ENCODE measurements at places on chromosomes 5 and 9.
A peak's percentile ranks its signal among the peaks of the same experiment; 100 is the strongest.

GRCh38 chr5:10705747-10706146 is 55.3 kb downstream of the DAP start:
- no peak for DNase-seq

- no peak for DNase-seq
Measured at GRCh38 chr9:86733929-86734328, 213.4 kb downstream of the GAS1 start.

- no peak for DNase-seq
Measured at GRCh38 chr9:134570711-134571325, 70.8 kb upstream of the COL5A1 start.

DNA sequence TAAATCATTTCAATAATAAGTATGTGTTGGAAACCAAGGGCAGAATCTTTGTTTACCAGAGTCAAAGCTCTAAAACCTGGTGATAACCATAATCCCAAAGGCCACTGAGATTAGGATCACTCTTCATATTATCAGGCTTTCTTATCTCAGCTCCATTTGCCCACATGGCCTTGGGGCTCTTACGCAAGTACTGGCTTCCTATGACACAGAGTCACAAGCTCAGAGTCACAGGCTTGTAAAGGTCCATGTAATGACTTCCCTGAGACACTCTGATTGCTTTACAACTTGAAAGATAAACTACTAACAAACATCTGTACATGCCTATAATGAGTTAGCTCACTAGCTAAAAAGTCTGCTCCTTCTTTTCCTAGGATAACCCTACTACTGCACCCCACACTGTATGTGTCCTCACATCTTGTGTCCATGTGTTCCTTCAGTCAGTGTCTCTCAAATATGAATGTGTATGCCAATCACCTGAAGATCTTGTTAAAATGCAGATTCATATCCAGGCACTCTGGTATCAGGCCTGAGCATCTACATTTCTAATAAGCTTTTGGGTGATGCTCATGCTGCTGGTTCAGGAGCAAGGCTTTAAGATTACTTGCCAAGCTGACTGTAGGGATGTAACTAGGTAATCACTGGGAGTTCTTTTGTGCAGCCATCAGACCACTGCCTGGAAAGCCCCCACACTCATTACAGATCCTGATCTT is 28.4 kb downstream of the SEMA6A start:
- DNase-seq: no peak

DNA sequence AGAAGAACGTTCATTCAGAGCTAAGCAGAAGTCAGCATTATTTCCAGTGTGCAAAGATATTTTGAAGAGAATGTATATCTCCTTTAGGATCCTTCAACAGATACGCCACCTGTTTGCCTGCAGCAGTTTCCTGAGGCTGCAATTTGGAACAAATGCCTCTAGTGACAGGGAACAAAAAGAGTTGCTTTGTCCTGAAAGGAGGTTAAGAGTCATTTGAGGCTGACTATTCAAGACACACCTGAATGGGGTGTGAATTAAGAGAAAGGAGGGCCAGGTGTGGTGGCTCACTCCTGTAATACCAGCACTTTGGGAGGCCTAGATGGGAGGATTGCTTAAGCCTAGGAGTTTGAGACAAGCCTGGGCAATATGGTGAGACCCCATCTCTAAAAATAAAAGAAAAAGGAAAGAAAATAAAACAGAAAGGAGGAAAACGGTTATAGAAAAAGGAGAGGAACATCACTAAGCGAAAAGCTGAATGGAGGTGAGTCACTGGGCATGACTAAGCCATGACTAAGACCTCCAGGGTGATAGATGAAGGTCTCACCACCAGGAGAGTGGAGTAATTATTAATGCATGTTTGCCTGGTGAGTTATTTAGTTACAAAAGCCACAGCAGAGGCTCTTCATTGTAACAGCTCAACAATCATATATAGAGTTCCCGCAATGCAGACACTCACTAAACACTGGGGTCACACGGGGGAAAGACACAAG is 255.2 kb upstream of the TNC start:
- no peak for DNase-seq

DNA sequence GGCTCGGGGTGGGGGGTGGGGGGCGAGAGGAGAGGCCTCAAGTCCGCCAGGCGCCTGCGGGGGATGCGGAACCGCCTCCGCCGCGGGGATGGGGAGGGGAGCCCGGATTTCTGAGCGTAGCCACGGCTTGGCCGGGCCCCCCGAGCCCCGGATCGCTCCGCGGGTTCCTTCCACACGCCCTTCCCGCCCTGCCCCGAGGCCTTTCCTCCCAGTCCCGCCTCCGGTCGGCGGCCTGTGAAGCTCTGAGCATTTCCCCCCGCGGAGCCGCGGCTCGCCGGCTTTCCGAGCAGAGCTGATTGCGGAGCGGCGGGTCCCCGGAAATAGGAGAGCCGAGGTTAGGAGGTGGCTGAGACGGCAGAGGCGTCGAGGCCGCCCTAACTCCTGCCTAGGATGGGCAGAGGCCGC is 6.1 kb downstream of the IRX4 start:
- no peak for DNase-seq

GRCh38 chr5:139761501-139761900 is 34.1 kb upstream of the PSD2 start:
- DNase-seq: no peak

DNA sequence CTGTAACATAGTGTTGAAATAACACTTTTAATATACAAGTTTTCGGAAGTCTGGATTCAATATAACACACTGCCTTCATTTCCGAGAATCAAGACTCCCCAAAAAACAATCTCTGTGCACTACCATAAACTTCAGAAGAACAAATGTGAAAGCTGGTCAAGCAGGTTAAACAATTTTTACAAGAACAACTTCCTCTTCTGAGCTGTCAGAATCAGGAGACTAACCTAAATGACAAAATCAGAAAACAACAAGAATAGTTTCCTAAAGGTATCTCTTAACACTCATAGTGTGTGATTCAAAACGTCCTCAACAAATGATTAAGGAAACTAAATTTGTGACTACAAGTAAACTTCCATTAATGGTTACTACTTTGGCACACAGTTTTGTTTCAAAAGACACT is 11.6 kb downstream of the C9orf72 start:
- DNase-seq: no peak

DNA sequence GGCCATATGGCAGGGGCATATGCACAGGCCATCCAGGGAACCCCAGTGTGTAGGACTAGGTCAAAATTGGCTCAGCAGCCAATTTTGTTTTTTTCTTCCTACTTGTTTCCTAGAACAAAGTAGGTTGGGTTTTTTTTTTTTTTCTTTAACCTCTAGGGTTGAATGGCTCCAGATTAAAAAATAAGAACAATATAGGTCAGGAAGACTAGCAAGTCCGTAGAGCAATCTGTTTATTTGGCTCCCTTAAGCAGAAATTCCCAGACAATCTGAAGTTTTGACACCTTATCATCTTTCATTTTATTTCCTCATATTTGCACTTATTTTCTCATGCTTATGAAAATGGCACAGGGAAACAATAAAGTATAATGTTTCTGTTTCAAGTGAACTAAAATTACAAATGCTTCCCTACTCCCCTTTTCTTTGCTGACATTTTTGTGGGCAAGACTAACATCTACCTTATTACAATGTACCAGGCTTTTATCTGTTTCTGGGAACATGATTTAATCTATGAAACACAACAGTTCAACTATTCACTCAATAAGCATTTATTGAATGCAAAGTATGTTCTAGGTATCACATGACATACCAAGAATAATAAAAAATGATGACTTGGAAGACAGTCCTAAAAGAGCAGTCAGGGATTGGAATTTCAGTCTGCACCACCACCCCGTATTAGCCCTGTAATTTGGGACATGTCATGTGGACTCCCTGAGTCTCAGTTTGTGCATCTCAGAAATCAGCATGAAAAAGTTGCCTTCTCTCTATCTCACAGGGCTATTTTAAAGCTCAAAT is 30.5 kb downstream of the TLR4 start:
- no peak for DNase-seq

- DNase-seq: no peak
Measured at GRCh38 chr9:92032891-92033290, 82.3 kb downstream of the SPTLC1 start.

GRCh38 chr5:155746367-155747038 is 580.5 kb upstream of the SGCD start:
- no peak for DNase-seq

DNA sequence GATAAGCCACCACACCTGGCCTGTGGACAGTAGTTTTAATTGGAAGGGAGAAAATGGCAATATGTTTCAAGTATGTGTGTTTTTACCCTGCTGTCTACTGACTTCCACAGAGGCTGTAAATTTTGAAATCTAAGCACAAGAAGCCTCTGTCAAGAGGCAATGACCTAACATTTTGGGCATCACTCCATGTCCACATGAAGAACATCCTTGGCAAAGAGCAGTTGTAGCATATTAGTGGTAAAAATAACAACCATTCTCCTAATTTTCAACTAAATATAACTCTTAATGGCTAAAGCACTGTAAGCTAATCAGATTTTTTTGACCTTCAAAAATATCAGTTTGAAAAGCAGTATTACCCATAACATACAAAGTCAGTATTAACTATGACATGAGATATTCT is 100.3 kb upstream of the APC start:
- DNase-seq: no peak

GRCh38 chr5:103487218-103487617 is 75.4 kb downstream of the NUDT12 start:
- no peak for DNase-seq

DNA sequence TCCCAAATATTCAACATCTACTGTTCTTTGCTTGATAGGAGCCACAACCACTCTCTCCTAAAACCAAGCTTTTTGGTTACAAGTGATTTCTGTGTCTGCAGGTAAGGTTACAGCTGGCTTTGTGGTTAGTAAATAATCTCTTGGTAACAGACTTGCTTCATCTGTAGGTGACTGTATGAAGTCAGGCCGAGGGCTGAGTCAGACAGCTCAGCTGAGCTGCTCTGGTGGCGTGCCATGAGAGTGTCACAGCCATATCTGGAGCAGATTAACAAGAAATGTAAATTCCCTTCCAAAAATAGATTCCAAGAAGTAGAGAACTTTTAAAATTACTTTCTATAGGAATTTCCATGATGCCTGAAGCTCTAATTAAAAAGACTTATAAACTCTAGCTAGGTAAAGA is 23.7 kb upstream of the TAS2R1 start:
- no peak for DNase-seq

DNA sequence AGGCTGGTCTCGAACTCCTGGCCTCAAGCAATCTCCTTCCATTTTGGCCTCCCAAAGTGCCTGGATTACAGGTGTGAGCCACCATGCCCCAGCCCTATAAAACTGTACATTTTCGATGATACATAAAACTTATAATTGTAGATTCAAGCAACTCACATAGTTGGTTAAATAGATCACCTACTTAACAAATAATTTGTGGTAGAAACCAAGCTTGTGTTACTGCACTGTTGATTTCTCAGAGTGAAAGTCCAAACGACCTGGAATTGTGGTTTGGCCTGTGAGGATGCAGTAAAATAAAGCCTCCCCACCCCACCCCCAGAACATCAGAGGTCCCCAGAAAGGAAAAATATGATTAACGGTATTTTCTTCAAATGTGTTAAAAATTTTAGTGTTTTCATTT is 92.7 kb downstream of the TRIO start:
- no peak for DNase-seq

GRCh38 chr5:125422342-125422741 is 675.9 kb upstream of the ZNF608 start:
- no peak for DNase-seq

GRCh38 chr5:107935645-107936044 is 264.9 kb upstream of the EFNA5 start:
- no peak for DNase-seq

DNA sequence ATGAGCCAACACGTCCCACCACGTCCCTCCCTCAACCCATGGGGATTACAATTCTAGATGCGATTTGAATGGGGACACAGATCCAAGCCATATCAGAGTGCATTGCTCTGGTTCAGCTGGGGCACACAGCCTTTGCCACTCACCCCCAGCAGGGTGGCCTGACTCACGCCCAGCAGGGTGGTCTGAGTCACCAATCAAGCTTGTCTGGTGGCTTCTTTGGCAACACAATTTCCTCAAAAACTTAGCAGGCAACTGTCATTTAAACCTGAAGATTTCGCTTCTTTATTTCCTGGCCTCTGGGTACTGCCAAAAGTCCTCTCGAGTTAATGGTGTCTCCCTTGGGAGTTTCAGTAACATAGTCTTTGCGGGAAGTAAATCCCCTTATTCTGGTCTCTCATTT is 16.3 kb upstream of the SEMA5A start:
- DNase-seq: no peak

DNA sequence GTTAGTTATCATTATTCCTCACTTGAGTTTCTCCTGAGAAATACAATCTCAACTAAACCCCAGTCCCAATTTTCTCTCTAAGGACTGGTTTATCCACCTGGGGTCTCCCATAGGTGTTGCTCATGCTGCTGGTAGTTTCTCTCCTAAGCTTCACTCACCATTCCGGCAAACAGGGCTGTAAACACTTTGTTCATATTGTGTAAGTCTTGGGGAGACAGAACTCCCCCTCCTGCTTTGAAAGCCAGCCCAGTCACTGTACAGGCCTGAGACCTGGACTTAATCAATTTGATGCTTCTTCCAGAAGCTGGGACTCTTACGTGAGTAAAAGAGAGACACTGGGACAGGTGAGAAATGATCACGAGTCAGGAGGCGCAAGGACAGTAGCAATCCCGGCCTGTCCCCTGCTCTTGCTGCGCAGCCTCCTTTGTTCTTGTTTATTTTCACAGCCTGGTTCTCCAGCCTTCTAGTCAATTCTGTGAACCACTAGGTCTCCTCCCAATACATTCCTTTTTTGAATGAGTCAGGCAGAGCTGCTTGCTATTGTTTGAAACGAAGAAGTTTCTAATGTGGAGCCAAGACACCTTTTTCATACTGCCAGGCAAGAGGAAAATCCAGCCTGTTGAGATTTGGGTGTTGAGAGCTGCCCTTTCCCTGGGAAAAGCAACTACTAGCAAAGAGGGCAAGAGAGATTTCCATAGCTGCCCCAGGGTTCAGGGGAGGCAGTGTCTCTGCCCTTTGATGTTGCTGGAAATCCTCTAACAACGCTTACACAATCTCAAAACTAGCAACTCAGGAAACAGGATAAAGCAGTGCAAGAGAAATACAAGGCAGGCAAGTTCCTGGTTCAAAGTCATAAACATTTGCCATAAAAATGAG is 9.2 kb upstream of the SHROOM1 start:
- DNase-seq: no peak

GRCh38 chr5:180071531-180072255 is at the start of gene RNF130:
Gene RNF130, minus strand, starts transcription at chr5:180071759. Its CDS starts 57 bp downstream, at chr5:180071702.
- peak; percentile 84 for DNase-seq

- DNase-seq: no peak
Measured at GRCh38 chr5:149345892-149346222, 558 bp downstream of the GRPEL2 start.

- no peak for DNase-seq
Measured at GRCh38 chr9:116939161-116939560, 252.1 kb downstream of the TRIM32 start.

DNA sequence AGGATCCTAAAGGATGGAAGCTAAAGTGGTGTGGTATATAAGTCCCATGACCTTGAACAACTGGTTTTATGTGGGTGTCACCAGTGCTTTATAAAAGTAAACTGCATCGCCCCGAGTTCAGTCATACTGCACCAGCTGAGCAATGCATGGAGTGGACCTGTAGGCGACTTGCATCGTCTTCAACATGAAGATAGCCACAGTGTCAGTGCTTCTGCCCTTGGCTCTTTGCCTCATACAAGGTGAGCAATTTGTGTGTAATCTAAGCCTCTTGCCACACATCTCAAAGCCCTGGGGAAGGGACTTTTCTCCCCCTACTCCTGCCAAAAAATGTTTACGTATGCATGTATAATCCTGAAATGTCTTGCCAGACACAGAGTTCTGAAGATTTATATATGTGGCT is at the start of gene SPINK5:
TSS of gene SPINK5 (plus strand) at position 120 of the 400 bp plus-strand sequence. CDS start at position 185, 65 bp downstream.
- DNase-seq: no peak

- no peak for DNase-seq
Measured at GRCh38 chr5:4531756-4532704, 608.1 kb upstream of the ADAMTS16 start.
